Activated CD4-positive, alpha-beta memory T cell treated with anti-CD3 and anti-CD28 coated beads, Interleukin-2, amount 10 ng/mL, durations not matched to agents 7 days and 5 days (primary cell): ENCODE measurements at places on chromosomes 7 and 10.

DNA sequence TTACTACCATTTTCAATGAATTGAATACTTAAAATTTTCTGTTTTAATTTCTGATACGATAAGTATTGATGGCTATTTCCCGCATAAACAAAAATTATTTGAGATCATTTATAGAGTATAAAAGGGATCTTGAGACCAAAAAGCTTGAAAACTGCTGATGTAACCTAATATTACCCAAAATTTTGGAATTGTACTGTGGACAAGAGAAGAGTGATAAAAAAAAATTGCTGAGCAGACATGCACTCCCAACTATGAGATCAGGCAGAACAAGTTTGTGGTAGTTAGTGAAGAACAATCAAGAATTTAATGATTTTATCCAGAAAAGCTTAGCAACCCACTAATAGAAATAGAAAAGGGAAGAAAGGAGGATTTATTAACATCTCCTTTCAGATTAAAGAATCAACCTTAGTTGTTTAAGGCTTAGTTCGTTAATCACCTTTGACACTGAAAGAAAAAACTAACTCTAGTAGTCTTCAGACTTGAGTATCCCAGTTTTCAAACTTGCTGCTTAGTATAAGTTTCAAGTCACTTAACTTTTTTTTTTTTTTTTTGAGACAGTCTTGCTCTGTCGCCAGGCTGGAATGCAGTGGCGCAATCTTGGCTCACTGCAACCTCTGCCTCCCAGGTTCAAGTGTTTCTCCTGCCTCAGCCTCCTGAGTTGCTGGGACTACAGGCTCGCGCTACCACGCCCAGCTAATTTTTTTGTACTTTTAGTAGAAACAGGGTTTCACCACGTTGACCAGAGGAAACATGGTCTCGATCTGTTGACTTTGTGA is 50.6 kb upstream of the ZC3HAV1 start:
- no peak overlapping the region for H3K4me3 ChIP-seq
- no peaks in the 10 kb centered on the region for H3K4me1 ChIP-seq
- no peaks in the 10 kb centered on the region for H3K27me3 ChIP-seq
- no peak for DNase-seq
- peaks cover 2% of the 10 kb centered on the region for H3K36me3 ChIP-seq

GRCh38 chr7:129591868-129592267 is 19.7 kb upstream of the NRF1 start:
- H3K36me3 ChIP-seq = peaks cover 5% of the 10 kb centered on the region
- DNase-seq = no peak
- no peak overlapping the region for H3K27ac ChIP-seq
- H3K4me3 ChIP-seq = no peak overlapping the region

DNA sequence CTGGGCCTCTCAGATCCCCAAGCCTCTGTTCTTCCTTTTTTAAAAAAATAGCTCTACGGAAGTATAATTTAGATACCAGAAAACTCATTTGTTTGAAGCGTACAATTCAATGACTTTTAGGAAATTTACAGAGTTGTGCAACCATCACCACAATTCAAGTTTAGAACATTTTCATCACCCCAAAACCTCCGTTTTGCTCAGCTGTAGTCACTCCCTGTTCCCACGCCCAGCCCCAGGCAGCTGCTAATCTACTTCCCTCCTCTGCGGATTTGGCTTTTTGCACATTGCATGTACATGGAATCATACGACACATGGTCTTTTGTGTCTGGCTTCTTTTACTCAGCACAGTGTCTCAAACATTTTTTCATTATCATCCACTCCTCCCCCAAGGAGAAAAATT is 229.2 kb downstream of the TCF7L2 start:
- H3K27ac ChIP-seq = no peak overlapping the region
- no peak overlapping the region for H3K4me3 ChIP-seq
- H3K27me3 ChIP-seq = peaks cover 5% of the 10 kb centered on the region
- no peak for DNase-seq
- H3K4me1 ChIP-seq = no peaks in the 10 kb centered on the region

- no peak overlapping the region for H3K4me3 ChIP-seq
- H3K36me3 ChIP-seq = no peaks in the 10 kb centered on the region
These were observed 809.7 kb downstream of the IPMK start for GRCh38 chr10:57457972-57458512.

- peaks cover 34% of the 10 kb centered on the region for H3K36me3 ChIP-seq
- peaks cover 75% of the 10 kb centered on the region for H3K4me1 ChIP-seq
- H3K27ac ChIP-seq = peak overlapping the region; percentile 79
- H3K4me3 ChIP-seq = peak overlapping the region; percentile 39
- no peaks in the 10 kb centered on the region for H3K27me3 ChIP-seq
These were observed 86.4 kb downstream of the FAM53B start for GRCh38 chr10:124657806-124658205.

- H3K27ac ChIP-seq = no peak overlapping the region
- H3K36me3 ChIP-seq = no peaks in the 10 kb centered on the region
- no peaks in the 10 kb centered on the region for H3K4me1 ChIP-seq
- H3K27me3 ChIP-seq = no peaks in the 10 kb centered on the region
- H3K4me3 ChIP-seq = no peak overlapping the region
- DNase-seq = no peak
These were observed 1622.5 kb downstream of the REEP3 start for GRCh38 chr10:65143723-65144122.

DNA sequence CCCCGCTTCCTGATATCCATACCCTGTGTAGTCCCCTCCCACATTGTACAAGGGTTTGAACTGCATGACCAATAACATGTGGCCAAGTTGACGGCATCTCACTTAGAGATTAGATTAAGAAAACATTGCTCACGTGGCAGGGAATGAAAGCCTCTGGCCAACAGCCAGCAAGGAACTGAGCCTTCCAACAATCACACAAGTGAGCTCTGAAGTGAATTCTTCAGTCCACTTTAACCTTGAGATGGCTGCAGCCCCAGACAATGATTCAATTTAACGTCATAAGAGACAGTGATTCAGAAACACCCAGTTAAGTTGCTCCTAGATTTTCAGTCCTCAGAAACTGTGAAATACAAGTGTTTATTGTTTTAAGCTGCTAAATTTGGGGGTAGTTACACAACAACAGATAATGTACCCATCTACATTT is 165.9 kb upstream of the PLXNA4 start:
- peaks cover 16% of the 10 kb centered on the region for H3K27me3 ChIP-seq
- no peak for DNase-seq
- no peak overlapping the region for H3K4me3 ChIP-seq

GRCh38 chr10:67965456-67965855 is 81.0 kb downstream of the SIRT1 start:
- no peak overlapping the region for H3K4me3 ChIP-seq
- peaks cover 2% of the 10 kb centered on the region for H3K4me1 ChIP-seq
- DNase-seq = no peak

DNA sequence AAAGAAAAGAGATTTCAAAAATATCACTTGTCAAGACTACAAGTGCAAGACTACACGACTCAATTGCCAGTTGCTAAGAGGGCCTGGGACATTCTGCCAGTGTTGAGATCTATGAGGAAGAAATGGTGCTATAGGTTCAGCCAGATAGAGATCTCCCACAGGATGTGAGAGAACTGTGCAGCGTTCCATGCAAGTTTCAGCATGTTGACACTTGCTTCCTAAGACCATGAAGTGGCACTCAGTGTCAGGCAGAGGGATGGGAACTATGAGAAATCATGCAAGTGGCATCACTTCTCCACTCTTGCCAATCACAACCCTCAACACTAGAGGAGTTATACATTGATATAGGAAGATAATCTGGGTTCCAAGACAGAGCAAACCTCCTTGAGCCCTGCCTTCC is 210.3 kb downstream of the CHRM2 start:
- H3K4me3 ChIP-seq = no peak overlapping the region
- no peaks in the 10 kb centered on the region for H3K4me1 ChIP-seq
- H3K27me3 ChIP-seq = no peaks in the 10 kb centered on the region
- DNase-seq = no peak
- H3K36me3 ChIP-seq = no peaks in the 10 kb centered on the region

GRCh38 chr7:102467581-102468477 is 3.0 kb downstream of the LRWD1 start:
- H3K36me3 ChIP-seq = peaks cover 12% of the 10 kb centered on the region
- no peak for DNase-seq
- H3K27ac ChIP-seq = no peak overlapping the region
- H3K4me1 ChIP-seq = peaks cover 23% of the 10 kb centered on the region

GRCh38 chr10:26090762-26091161 is 125.8 kb upstream of the GAD2 start:
- H3K4me1 ChIP-seq = no peaks in the 10 kb centered on the region
- peaks cover 2% of the 10 kb centered on the region for H3K27me3 ChIP-seq
- H3K27ac ChIP-seq = no peak overlapping the region
- DNase-seq = no peak
- H3K4me3 ChIP-seq = no peak overlapping the region
- H3K36me3 ChIP-seq = no peaks in the 10 kb centered on the region

- no peak overlapping the region for H3K27ac ChIP-seq
- no peak overlapping the region for H3K4me3 ChIP-seq
- H3K27me3 ChIP-seq = no peaks in the 10 kb centered on the region
- peaks cover 78% of the 10 kb centered on the region for H3K4me1 ChIP-seq
- DNase-seq = peak; percentile 48
These were observed 158.2 kb downstream of the CELF2 start for GRCh38 chr10:11175823-11176243.

DNA sequence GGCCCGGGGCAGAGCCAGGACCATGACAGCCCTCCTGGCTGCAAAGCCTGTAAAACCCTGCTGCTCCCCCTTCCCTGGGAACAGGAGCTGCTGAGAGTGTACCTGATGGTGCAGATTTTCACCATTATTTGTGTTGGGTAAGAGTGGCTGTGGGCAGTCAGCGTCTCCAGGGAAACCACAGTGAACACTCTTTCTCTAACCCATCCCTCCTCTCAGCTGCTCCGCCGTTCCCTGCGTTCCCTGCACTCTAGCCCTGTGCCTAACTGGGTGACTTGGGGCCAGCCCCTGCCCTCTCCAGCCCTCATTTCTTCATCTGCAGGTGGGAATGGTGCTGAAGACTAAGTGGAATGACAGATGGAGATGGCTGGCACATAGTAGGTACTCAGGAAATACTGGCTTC is 75.9 kb upstream of the PCBD1 start:
- no peak overlapping the region for H3K27ac ChIP-seq
- no peak overlapping the region for H3K4me3 ChIP-seq
- H3K36me3 ChIP-seq = no peaks in the 10 kb centered on the region
- no peaks in the 10 kb centered on the region for H3K27me3 ChIP-seq
- DNase-seq = no peak
- H3K4me1 ChIP-seq = no peaks in the 10 kb centered on the region

DNA sequence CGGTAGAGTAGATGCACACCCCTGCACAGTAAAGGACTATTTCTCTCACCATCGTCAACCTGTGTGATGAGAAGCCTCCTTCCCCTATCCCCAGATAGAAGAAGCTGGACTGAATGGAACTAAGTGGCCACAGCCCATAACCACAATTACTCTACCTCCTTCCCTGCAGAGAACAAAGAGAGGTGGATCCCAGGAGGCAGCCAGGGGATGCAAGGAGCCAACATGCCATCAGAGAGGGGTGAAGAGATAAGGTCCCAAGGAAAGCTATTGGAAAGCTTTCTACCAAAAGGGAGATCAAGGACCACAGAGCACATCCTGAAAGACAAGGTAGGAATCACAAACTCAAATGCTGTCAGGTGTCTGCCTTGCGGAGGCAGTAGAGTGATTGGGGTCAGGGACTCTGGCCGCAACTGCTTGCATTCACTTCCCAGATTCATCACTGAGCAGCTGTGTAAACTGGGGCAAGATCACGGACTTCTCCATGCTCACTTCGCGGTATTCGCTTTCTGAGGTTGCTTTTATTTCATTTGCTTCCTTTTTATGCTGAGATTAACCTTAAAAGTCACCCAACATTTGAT is 81.6 kb upstream of the MYO3A start:
- H3K36me3 ChIP-seq = no peaks in the 10 kb centered on the region
- no peak overlapping the region for H3K4me3 ChIP-seq
- no peaks in the 10 kb centered on the region for H3K4me1 ChIP-seq
- no peaks in the 10 kb centered on the region for H3K27me3 ChIP-seq
- DNase-seq = no peak

DNA sequence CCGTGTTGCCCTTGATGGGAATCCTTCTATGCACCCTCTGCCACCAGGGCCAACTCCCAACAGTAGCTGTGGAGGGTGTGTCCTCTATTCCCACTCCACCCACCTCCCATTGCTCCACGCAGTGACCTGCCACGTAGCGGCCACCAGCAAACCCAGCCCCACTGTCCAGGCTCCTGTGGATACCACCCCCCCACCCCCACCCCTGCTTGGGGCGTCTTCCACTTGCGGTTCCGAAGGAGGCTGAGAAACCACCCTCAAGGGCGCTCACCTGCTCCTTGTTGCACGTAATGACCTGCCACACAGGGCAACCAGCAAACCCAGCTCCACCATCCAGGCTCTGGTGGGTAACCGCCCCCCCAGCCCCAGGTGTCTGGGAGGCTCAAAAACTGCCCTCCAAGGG is 72.0 kb downstream of the DIP2C start:
- DNase-seq = no peak
- no peaks in the 10 kb centered on the region for H3K4me1 ChIP-seq
- H3K27me3 ChIP-seq = peaks cover 15% of the 10 kb centered on the region
- no peak overlapping the region for H3K4me3 ChIP-seq

DNA sequence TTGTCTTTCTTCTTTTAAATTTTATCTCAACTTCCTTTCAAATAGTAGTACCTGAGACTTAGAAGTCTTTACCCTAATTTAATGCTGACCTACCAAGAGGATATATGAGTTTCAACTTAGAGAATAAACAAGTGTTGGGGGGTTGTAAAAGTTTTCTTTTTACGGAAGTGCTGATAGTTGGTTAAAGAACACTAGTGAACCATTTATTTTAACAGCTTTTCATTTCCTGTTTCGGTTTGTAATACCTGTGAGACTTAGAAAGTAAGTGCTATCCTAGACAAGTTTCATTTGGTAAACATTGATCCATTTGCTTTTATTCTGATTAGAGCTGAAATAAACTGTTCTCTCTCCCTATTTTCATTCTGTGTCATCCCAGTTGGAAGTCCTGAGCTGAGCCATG is 683.1 kb upstream of the SORCS1 start:
- H3K4me3 ChIP-seq = no peak overlapping the region
- H3K4me1 ChIP-seq = no peaks in the 10 kb centered on the region
- no peaks in the 10 kb centered on the region for H3K27me3 ChIP-seq
- no peaks in the 10 kb centered on the region for H3K36me3 ChIP-seq
- no peak for DNase-seq

GRCh38 chr7:128309976-128310375 is 33.7 kb downstream of the RBM28 start:
- peaks cover 61% of the 10 kb centered on the region for H3K36me3 ChIP-seq
- H3K4me3 ChIP-seq = no peak overlapping the region
- peaks cover 1% of the 10 kb centered on the region for H3K4me1 ChIP-seq
- DNase-seq = no peak
- no peaks in the 10 kb centered on the region for H3K27me3 ChIP-seq
- H3K27ac ChIP-seq = no peak overlapping the region

DNA sequence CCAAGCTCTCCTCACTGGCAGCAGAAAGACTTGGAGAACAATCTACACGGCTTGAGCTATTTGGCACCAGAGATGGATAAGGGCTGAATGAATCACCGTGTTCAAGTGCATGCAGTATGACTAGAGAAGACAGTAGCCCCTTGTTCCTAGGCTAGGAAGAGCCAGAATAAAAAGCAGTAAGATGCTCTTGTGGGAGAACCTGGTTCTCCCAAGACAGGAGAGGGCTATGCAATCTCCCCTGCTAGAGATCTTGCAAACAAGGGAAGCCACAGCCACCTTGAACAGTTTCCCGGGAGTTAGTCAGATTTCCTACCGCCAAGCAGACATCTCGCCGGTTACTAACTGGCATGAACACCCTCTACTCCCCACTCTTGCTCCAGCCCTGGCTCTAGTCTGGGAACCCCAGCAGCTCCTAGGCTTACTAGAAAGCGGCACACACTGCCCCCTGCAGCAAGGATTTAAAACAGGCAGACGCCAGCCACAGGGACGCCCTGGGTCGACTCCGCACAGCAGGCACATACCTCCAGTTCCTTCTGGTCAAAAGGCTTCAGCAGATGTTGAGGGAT is 107.3 kb downstream of the SMURF1 start:
- no peak overlapping the region for H3K27ac ChIP-seq
- H3K27me3 ChIP-seq = no peaks in the 10 kb centered on the region
- H3K4me1 ChIP-seq = no peaks in the 10 kb centered on the region
- peaks cover 68% of the 10 kb centered on the region for H3K36me3 ChIP-seq
- no peak overlapping the region for H3K4me3 ChIP-seq
- no peak for DNase-seq
